ENCODE measurements at places on chromosomes 1 and 21.
A peak's percentile ranks its signal among the peaks of the same experiment; 100 is the strongest.

GRCh38 chr1:33685256-33685655, 178.6 kb upstream of the HMGB4 start:
- no peak for DNase-seq

GRCh38 chr21:43894206-43894577, 29.2 kb downstream of the AGPAT3 start:
- no peak for DNase-seq

DNA sequence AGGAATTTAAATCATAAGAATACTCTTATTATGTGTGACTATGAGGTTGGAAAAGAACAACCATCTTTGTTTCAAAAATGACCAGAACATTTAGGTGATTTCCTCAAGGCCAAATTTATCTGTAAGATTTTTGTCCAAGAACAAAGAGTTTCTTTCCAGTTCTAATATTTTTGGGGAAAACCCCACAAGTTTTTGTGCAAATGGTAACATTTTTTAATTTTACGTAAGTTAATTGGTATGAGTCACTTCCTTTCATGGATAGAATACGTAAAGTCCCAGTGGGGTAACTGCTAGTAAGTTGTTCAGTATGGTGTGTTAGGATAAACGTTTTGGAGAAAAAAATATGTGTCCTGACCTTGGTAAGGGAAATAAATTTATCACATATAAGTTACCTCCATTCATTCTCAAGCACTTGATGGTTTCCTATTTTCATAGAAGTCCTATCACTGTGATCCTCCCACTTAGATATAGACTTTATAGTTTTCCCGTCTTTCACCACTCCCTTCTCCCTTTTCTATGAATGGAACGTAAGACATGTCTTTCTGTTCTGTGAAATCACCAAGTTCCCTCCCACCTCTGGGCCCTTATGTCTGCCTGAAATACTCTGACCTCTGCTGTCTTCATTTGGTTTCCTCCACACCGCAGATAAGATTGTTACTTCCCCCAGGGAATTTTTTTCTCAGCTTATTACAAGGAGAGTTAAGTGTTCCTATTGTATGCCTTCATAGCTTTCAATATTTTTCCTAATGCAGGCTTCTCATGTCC, 34.9 kb upstream of the TSNAX start:
- DNase-seq: no peak

DNA sequence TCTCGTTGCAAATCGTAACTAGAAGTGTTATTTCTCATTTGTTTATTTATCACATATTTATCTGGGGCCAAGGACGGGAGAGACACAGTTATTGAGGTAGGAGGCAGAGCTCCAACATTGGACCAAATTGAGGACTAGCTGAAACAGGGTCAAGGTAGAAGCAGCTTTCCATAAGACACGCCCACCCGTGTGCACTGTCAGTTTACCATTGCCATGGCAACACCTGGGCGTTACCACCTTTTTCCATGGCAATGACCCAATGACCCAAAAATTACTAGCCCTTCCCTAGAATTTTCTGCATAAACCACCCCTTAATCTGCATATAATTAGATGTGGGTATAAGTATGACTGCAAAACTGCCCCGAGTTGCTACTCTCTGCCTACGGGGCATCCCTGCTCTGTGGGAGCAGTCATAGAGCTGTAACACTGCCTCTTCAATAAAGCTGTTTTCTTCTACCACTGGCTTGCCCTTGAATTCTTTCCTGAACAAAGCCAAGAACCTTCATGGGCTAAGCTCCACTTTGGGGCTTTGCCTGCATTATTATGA, 72.7 kb downstream of the FBXO2 start:
- DNase-seq: no peak

DNA sequence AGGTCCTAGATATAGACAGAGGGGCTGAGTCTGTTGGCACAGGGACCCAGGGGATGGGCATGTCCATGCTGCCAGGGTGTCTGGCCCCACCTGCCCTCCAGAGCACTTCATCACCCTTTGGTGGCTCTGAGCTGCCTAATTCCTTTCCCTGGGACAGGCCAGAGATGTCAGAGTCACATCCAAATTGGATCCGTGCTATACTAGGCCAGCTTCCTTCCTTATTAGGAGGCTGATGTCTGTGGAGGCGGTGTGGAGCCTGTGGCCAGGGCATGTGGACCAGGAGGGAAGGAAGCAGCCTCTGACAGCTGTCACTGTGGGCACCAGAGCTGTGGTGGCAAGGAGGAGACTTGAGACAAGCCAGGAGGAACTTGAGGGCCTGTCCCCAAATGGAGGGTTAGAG, 77.7 kb upstream of the TMEM51 start:
- no peak for DNase-seq

DNA sequence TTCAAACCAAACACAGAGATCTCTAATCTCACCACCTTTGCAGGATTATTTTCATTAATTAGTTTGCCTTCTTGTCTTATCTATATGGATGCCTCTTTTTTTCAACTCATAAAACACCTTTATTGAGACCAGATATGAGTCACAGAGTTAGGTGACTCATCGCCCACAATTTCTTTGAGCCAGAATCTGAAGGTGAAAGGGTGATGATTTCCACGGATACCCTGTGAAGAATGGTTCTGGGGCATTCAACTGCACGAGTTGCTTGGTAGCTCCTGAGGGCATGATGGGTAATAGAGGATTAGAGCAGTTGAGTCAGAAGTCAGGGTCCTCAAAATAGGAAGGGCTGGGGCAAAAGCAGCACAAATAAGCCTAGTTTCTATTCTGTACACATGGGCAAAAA, 128.2 kb downstream of the TBX19 start:
- DNase-seq: peak; percentile 71

DNA sequence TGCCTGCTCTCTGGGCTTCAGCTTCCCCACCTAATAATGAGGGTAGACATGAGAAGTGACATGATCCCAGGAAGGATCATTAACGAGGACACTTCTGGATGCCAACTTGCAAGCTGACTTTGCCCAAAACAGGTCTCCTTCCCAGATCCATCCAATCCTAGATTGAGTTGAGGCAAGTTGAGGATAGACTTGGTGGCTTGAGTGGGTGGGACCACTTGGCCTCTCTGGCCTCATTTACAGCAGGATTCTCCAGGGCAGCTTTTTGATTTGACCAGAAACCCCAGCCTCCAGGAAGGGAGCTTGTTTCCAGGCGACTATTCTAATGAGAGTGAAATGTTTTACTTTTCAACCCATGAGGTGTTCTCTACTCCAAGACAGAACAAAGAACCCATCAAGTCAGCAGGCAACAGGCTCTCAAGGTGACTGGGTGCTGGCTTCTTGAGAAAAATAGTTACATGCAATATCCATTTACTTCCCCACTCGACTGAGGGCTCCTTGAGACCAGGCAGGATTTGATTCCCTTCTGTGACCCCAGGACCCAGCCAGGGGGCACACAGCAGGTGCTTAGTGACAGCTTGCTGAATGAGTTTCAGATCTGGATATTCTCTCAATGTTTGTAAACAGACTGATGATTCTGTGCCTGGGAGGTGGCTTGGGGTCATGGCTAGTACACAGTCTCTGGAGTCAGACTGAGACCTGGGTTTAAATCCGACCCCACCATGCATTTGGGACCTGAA, 128.2 kb downstream of the DMRTB1 start:
- DNase-seq: no peak

- DNase-seq: no peak
Measured at GRCh38 chr1:171597203-171597602, 24.8 kb upstream of the MYOCOS start.

GRCh38 chr1:222880587-222880986, 65.7 kb downstream of the DISP1 start:
- no peak for DNase-seq

- peak; percentile 2 for DNase-seq
Measured at GRCh38 chr1:192810253-192810880, 1.5 kb downstream of the RGS2 start.

DNA sequence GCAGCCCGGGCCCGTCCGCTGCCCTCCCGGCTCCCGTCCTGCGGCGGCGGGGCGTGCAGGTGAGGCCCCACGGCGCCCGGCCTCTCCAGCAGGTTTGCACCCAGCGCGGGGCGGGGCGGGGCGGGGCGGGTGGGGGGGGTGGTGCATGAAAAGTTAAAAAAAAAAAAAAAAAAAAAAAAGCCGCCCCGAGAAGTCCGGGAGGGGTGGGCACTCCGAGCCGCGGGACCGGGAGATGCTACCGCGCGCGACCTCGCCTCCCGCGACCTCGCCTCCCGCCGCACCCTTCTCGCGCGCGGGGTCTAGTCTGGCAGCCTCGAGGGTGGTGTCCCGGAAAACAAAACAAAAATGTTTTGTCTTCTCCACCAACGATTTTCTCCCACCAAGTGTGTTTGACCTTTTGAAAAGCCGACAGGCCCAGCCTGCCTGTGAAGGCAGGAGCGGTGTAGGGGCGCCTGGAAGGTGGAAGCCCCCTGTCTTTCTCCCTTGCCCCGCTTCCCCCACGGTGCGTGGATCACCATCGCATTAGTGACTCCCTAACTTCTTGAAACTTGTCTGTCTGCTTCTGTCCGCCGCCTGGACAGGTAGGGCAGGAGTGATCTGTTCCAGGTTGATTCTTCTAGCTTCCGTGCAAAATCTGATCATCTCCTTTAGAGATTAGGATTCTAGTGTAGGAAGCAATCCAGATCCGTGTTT, 569 bp downstream of the RCAN3 start:
- peak; percentile 67 for DNase-seq

Measured in CD4-positive, alpha-beta T cell treated with Interleukin-17A for 4 hours (primary cell).